Activated T-helper 1 cell treated with Interleukin-2 at 50 U/mL for 16 hours (primary cell): ENCODE measurements at places on chromosomes 12 and 14.

GRCh38 chr14:85602345-85602744 is 72.4 kb downstream of the FLRT2 start:
- DNase-seq: no peak

DNA sequence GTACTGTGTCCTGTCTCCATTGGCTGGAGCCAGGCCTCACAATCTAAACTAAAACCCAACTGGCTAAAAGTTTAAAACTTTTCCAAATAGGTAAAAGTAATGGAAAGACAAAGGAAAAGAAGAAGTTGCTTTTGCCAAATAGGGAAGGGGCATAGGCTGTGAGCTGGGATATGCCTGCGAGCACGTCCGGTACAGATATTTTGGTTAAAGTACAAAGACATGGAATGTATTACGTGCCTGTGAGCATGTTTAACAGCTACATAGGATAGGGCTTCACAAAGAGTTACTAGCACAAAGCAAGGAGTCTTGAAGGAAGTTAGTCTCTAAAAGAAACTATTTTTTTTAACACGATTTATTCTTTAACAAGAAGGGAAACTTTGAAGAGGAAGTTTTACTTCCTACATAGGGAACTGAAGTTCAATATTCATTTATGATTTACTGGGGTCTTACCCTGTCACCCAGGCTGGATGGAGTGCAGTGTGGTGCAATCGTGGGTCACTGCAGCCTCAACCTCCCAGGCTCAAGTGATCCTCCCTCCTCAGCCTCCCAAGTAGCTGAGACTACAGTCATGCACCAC is 41.9 kb upstream of the INF2 start:
- DNase-seq: no peak

- DNase-seq: no peak
These were observed 311.7 kb upstream of the E2F7 start for GRCh38 chr12:77377116-77377515.

GRCh38 chr14:91349481-91350074 is 68.0 kb downstream of the CCDC88C start:
- DNase-seq: peak; percentile 41

DNA sequence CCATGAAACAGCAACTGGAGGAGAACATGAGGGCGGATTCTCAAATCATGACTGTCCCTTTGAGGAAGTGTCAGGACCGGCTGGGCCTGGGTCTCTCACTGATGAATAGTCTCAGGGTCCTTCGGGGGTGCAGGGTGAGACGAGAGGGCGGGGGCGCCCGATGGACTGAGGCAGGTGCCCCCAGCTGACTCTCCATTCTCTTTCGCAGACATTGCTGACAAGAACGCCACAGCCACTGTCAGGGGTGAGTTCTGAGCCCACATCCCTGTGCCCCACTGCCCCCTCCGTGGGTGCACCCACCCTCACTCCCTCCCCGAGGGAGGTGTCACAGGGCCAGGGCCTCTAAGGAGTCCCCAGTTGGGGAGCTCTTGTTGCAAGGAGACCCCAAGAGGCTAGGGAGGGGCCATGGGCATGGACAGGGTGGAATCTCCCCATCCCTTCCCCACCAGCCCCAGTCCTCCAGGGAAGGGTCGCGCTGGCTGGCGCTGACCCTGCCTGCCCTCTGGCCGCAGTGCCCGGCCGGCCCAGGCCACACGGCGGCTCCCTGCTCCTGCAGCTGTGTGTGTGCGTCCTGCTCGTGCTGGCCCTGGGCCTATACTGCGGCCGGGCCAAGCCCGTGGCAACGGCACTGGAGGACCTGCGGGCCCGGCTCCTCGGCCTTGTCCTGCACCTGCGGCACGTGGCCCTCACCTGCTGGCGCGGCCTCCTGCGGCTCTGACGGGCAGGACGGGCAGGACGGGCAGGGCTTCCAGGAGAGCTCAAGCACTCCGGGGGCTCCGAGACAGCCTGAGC is 8.7 kb downstream of the C14orf180 start:
- DNase-seq: no peak

GRCh38 chr12:76746516-76746915 is 17.4 kb upstream of the ZDHHC17 start:
- no peak for DNase-seq

DNA sequence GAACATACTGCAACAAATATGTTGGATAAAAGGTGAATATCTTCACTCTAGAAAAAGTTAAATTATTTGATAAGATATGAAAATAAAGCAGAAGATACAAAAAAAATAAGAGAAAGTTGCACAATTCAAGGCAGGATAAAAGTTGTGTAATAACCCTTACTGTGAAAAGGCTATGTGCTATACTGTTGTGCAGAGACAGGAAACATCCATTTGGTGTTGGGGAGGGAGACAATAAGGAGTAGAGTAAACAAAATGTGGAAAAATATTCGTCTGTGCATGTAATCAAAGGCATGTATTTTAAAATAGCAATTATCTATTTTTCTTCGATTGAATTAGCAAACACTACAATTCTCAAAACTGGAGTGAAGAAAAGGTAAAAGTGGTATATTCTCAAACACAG is 34.8 kb downstream of the PTHLH start:
- no peak for DNase-seq

DNA sequence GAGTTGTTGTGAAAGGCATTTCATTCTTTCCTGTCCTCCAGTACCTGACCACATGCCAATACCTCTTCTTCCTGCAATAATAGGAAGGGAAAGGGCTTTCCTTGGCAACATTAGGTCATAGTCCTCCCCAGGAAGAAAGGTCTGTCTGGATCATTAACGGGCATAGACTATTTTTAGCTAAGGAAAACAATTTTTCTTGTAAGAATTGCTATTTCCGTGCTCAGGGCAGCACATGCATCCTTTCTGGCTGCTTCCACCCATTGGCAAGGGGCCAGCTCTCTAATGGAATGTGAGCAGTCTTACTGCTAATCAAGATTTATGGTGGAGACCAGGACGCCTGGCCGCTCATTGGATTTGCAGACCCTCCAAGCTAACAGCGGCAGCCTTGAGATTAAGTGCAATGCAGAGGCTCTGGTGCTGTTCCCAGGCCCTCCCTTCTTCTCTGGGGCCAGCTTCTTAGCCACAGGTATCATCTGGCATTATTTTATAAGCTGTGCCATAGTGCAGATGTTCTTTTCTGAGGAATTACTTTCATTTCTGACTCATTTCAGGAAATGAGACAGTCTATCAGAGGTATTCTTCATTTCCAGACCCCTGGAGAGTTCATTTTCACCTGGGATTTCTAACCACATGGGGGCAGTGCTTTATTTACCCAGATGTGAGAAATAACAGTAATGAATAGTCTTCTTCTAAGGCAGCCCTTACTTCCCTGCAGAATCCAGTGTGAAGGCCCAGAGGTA is 52.9 kb downstream of the ANO6 start:
- no peak for DNase-seq

- no peak for DNase-seq
These were observed 128.4 kb downstream of the FOXA1 start for GRCh38 chr14:37466623-37467088.

DNA sequence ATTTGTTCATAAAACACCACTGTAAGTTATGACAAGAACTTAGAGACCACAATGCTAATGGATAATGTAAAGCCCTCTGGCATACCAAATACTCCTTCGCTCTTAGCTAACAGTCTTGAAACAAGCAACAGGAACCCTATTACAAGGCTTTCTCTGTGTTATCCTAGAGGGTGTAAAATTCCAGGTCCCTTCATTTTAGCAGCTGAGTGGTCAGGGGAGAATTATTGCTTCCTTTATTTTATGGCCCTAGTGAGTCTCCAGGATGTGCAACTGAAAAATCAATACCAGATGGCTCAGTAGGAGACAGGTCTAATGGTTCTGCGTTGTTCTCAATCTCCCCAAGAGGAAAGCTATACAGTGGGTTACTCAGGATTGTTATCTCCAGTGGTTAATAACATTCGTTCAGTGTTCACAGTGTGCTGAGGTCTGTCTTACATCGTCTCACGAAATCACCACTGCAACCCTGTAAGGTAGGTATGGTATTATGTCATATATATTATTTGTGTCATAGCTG is 172.7 kb upstream of the CNOT2 start:
- no peak for DNase-seq

DNA sequence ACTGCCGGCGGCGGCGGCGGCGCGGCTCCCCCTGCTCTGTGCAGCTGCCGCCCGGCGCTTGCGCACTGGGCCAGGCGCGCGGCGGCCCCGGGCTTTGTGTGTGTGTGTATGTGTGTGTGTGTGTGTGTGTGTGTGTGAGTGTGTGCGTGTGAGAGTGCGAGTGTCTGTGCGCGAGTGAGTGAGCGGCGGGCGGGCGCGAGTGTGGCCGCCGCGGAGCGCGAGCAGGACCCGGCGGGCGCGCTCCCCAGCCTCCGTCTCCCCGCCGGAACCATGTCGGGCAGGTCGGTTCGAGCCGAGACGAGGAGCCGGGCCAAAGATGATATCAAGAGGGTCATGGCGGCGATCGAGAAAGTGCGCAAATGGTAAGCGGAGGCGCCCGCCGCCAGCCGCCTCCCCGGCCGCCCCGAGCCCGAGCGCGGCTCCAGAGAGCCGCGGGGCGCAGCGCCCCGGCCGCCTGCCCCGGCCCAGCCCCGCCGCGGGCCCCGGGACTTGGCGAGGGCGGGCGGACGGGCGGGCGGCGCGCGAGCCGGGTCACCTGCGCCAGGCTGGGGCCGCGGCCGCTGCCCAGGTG is at the start of gene BCL7A:
TSS of gene BCL7A (plus strand) at position 63 of the 571 bp plus-strand sequence. CDS start at position 271, 208 bp downstream.
- DNase-seq: peak; percentile 24

DNA sequence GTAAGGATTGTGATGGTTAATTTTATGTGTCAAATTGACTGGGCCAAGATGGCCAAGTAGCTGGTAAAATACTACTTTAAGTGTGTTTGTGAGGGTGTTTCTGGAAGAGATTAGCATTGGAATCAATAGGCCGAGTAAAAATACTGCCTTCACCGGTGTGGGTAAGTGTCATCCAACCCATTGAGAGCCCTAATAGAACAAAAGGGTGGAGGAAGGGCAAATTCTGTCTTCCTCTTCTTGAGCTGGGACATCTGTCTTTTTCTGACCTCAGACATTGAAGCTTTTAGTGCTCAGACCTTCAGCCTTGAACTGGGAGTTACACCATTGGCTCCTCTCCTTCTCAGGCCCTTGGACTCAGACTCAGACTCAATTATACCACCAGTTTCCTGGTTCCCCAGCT is 8.0 kb upstream of the ETV6 start:
- DNase-seq: no peak

DNA sequence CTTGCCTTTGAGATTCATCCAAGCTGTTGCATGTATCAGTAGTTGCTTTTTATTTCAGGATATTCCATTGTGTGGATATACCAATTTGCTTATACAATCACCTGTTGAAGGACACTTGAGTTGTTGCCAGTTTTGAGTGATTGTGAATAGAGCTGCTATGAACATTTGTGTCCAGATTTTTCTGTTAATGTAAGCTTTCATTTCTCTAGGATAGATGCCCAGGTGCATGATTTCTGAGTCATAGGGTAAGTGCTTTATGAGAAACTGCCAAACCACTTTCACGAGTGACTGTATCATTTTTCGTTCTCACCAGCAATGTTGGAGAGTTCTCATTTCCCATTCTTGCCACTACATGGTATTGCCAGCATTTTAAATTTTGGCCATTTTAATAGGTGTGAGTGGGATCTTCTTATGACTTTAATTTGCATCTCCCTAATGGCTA is 434.6 kb upstream of the RGS6 start:
- DNase-seq: no peak
